Stimulated activated CD8-positive, alpha-beta memory T cell treated with anti-CD3 and anti-CD28 coated beads, Interleukin-2, amount 100 ng/mL, for 48 hours (primary cell): ENCODE measurements at places on chromosomes 6 and 20.
A peak's percentile ranks its signal among the peaks of the same experiment; 100 is the strongest.

GRCh38 chr6:15293674-15294073, 47.8 kb downstream of the JARID2 start:
- DNase-seq, result no peak

- DNase-seq, result no peak
These were observed 30.9 kb upstream of the SLA2 start for GRCh38 chr20:36676701-36677421.

GRCh38 chr20:10074513-10074912, 39.7 kb downstream of the ANKEF1 start:
- DNase-seq, result no peak

DNA sequence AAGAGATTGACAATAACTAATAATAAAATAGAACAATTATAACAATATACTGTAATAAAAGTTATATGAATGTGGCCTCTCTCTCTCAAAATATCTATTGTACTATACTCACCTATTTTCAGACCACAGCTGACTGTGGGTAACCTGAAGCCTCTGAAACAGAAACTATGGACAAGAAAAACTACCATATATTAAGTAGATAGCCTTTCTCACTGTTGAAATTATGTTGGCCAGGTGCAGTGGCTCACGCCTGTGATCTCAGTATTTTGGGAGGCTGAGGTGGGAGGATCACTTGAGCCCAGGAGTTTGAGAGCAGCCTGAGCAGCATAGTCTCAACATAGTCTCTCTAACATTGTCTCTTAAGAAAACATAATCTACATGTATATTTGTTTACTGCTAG, 89.9 kb downstream of the DOK5 start:
- DNase-seq, result no peak

DNA sequence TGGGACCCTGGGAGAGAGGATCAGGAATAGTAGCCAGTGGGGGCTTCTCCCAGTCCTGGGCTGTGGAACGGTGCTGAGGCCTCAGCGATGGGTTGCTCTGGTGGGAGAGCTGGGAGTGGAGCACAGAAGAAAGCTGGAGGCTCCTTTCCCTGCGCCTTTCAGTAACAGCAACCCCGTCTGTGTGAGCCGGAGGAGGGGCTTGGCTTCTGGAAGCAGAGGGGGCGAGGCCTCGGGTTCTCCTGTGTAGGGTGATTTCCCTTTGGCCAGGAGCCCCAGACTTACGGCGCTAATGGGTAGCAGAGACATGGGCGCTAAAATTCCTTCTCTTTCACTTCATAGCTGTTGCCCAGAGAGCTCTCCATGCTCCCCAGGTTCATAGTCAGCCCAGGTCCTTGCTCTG, 55.0 kb downstream of the DAAM2 start:
- DNase-seq, result no peak

DNA sequence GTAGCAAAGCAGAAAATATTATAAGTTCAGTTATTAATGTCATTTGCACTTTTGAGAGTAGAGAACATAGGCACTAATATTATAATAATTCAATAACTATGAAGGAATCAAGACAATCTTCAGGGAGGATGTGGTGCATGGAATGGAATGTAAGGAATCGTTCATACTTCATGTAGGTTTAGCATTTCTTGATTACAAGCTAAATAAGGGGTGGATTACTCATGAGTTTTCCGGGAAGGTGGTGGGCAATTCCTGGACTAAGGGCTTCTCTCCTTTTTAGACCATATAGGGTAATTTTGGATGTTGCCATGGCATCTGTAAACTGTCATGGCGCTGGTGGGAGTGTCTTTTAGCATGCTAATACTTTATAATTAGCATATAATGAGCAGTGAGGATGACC, 9.1 kb upstream of the BTNL2 start:
- no peak for DNase-seq

GRCh38 chr20:25039697-25040437, 18.1 kb downstream of the ACSS1 start:
- no peak for DNase-seq

DNA sequence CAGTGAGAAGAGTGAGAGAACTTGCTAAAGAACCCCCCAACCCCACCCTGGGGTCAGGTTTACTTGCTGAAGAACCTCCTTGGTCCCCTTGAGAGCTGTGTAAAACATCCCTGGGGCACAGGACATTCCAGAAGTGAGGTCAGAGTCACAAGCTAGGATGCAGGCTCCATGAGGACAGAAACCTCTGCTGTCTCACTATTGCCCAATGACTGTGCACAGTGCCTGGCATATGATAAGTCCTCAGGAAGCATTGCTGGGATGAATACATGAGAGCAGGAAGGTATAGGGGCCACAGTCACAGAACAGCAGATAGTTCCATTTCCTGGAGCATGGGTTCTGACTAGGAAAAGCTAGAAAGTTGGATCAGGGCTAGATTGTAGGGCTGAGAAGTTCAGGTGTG, 18.4 kb downstream of the NT5E start:
- no peak for DNase-seq

GRCh38 chr6:150070236-150070818, 1.4 kb upstream of the ULBP3 start:
- DNase-seq, result no peak

GRCh38 chr6:167695831-167696230, 130.9 kb upstream of the AFDN start:
- no peak for DNase-seq

- DNase-seq, result no peak
These were observed 72.9 kb downstream of the CDH26 start for GRCh38 chr20:60031107-60031506.

GRCh38 chr6:139165324-139165723, 30.4 kb downstream of the HECA start:
- no peak for DNase-seq

GRCh38 chr20:703006-703405, 27.4 kb upstream of the SCRT2 start:
- no peak for DNase-seq

- DNase-seq, result no peak
These were observed 125.6 kb downstream of the EYA2 start for GRCh38 chr20:47020231-47020630.

DNA sequence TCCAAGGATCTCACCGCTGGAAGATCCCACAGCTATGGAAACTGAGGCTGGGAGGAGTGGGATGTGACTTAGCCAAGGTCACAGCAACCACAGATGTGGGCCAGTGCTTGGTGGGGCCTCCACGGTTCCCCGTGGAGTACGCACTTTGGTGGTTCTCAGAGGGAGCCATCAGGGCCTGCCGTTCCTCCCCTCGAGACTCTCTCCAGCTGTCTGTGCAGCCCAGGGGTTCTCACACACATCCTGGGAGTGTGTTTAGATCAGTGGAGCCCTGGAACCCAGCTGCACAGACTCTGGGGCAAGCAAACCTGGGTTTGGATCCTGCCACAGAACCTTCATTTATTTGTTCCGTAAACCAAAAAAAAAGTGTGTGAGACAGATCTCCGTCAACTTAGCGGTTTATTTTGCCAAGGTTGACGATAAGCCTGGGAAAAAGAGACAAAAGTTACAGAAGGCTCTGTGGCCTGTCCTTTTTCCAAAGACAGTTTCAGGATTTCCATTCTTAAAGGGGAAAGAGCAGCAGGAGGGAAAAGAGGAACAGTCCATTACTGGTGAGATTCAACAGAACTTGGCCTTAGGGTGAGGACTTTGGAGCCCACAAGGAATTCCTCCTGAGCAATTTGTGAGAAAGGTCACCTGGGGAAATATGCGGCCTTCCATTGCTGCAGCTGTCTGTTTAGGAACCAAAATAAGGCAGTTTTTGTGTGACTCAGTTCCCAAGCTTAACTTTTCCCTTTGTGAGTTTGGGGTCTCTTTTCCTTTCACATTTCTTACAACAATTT, 13.6 kb upstream of the MYMX start:
- DNase-seq, result no peak

DNA sequence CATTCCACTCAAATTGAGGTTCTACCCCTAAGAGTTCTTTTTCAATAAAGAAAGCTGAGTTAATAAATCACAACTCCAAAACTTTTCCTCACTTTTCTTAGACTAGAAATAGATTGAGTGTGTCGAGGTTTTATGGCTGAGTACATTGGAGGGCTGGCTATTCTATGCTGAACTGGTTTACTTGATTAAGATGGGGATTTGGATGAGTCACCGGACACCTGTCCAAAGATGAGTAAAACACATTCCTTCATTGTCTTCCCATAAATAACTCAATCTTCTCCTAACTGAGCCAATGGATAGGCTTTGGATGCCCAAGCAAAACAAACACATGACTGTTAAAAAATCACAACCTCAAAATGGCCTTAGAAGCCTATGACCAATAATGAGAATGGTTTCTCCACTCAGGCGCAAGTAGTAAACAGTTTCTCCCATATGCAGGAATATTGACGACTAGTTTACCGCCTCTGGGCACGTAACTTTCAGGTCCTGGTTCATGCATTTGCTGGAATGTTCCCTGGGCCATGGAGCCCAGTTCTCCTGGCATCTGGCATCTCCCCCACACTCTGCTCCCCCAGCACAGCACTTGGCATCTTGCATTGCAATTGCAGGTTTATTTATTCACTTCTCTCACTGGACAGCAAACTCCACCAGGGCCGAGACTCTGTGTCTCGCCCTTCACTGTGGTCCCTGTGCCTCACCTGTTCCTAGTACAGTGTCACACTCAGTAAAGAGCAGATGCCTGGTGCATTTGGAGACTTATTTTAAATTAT, 43.9 kb downstream of the BCAS1 start:
- no peak for DNase-seq

DNA sequence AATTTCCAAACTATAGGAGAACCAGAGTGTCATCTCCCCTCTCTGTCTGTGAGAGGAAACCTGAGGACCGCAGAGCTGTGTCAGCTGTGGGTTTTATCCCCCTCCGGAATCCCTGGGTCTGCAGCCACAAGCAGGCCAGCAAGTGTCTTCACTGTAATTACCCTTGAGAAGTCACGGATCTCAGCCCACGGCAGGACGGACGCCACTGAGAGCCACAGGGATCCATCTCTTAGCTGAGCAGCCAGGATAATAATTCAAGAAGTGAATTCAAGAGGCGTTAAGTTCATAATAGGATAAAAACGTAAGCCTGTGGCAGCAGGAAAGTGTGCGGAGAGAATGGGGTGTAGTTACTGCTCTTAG, 37.0 kb downstream of the DLL1 start:
- no peak for DNase-seq

- DNase-seq, result no peak
These were observed 282.2 kb downstream of the CDH26 start for GRCh38 chr20:60240415-60240814.

DNA sequence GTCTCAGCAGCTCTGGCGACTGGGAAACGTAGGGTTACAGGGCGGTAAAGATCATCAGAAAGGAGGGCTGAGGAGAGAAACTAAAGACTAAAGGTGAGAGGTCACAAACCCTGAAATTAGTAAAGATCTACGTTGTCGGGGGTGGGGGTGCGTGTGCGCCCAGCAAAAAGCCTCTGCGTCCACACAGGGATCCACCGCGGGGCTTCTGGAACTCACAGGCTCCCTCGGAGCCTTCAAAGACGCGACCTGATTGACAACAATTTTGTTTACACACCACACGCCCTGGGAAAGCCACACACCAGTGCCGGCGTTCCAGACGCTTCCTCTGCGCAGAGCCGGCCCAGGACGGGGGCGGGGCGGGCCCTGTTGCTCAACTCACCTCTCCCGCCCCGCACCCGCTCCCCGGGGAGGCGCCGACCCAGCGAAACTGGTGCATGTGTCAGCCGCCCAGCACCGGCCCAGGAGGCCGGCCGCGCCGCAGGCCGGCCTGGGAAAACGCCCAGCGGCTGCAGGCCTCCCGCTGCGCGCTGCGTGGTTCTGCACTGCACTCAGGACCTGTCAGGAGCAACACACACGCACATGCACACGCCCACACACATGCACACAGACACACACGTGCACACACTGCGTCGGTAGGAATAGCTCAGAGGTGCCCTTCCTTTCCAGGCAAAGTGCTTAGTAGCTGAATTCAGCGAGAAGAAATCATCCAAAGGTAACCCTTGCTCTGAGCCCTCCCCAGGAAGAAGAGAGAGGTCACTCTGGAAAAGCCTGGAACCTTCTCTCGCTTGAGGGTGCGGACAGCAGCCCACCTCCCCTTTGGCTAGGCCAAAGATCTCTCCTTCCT, 57.2 kb upstream of the ARID1B start:
- peak; percentile 55 for DNase-seq

- no peak for DNase-seq
These were observed at the start of gene TPBG for GRCh38 chr6:82363428-82364086. TPBG (plus strand) TSS chr6:82363817; CDS start chr6:82364962, 1,145 bp downstream.

GRCh38 chr6:169251822-169252504, 1.7 kb downstream of the THBS2 start:
- DNase-seq, result no peak

GRCh38 chr6:122714059-122714458, 65.5 kb upstream of the FABP7 start:
- DNase-seq, result no peak

GRCh38 chr6:149545258-149545753, 537 bp downstream of the PPIL4 start:
- DNase-seq, result peak; percentile 23

- peak; percentile 37 for DNase-seq
These were observed 99.7 kb downstream of the EYA2 start for GRCh38 chr20:46994341-46994740.

DNA sequence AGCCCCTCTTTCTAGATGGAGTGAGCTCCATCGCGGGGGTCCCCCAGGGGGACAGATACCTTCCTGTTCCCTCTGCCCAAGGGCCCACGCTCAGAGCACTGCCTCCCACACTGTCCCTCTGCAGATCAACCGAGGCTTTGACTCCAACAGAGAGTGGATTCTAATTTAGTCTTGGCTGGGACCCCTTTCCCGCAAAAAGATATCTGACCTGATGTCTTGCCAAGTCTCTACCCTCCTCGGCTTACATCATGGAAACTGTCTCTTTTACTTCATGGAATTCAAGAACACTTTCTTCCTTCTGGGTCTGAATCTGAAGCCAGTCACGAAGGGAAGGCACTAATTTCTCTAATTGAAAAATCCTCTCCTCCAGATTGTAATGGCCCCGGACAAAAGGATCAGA, 278.0 kb downstream of the BMP7 start:
- no peak for DNase-seq

- no peak for DNase-seq
These were observed 342.7 kb downstream of the PRL start for GRCh38 chr6:21953831-21954801.

DNA sequence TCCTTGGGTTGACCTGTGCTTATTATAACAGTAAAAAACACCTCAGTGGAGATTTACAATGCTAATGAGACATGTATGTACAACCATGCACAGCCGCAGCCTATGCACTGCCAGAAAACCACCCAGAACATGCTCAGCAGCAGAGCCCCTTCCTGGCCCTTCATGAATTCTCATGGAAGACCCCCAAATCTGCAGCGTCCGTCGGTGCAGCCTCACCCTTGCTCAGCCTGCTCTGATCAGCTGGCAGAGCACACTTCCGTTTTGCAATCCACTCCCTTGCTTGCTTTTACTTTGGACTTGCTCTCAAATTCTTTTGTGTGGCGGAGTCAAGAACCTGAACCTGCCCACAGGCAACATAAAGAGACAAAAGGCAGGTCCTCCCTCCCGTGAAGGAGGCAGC, 378.2 kb upstream of the SULF2 start:
- no peak for DNase-seq
